HTR-8/SVneo (cell line): ENCODE measurements at places on chromosomes 3 and 15.

DNA sequence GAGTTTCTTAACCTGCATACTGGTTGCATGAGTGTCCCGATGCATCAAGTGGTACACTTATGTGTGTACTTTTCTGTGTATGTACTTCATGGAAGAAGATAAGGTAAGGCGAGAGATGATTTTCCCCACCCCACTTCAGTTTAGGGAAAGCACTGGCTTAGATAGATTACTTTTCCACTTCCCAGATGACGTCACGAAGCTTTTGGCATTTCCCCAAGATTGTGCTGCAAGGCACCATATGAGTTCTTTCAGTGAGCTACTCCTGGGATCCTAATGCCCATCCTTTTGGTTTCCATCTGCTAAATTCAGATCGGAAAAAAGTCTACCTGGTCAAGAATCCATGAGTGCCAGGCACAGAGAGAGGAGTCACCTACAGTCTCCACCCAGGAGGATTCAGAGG lies 4.5 kb downstream of the IL17RB start:
- no peak for DNase-seq

DNA sequence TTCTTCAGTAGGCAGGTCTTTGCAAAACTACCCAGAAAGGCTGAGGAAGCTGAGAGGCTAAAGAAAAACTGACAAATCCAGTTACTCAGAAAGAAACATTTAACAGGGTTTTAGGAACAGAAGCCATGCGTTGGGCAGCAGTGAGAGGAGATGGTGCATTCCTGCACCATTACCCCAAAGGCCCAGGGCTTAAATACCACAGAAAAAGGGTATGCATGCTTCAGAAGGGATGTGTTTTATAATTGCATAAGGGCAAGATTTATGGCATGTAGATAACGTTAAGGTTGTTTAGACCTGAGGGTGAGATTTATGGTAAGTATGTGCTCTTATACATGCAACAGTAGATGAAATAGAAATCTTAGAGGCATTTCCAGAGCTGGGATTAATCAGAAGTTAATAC lies 10.0 kb downstream of the C3orf52 start:
- no peak for DNase-seq

DNA sequence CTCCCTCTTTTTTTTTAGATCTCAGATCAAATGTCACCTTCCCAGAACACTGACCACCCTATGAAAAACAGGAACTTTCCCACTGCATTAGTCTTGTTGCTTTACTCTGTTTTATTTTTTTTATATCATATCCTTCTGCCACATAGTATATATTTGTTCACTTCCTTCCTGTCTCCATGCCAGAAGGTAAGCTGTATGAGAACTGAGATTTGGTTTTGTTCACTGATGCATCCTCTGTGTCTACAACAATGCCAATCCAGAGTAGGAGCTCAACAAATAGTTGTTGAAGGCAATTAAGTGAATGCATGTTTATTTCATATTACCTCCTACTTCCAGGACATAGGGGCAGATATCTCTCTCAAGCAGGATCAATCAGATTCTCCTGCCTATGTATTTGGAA lies 114.4 kb downstream of the TPRG1 start:
- DNase-seq: no peak

GRCh38 chr3:58285334-58285733 lies 20.7 kb upstream of the RPP14 start:
- no peak for DNase-seq

DNA sequence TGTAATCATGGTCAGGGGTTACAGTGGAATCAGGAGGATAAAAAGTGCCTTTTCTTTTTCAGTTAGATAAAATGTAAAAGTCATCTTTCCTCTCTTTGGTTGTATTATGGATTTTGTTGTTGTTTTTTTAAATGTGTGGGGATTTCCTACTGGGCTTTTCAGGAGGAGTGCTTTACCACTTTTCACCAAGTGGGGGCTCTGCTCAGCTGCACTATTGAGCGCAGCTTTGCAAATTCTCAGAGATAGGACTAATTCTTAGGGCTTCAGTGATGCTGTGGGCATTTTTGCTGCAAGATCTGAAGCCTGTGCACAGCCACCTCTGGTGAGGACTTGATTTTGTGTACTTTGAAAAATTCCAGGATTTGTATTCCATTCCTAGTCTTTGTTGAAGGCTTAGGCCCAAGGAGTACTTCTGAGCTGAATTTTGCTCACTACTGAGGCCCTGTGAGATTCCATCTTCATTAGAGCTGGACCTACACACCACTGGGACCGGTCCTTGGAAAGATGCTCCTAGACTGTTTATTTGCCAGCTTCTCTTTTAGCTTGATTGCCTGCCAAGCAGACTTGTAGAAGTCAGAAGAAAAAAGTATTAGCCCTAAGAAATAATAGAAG lies 7.5 kb downstream of the GNB5 start:
- peak; percentile 17 for DNase-seq

DNA sequence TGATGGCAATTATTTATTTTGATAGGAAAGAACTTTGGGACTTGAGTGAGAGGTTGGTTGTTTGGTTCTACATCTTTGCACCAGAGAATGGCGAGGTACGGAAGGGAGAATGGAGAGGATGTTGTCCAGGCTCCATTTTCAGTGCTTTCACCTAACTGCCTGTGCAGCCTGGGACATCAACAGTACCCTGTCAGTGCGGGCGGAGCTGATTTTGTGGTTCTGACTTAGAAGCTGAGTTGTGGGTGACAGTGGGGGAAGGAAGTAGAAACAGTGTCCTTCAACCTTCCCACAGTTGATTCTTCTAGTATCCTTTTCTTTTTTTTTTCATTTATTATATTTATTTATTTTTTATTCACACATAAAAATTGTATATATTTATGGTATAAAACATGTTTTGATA lies 95.3 kb downstream of the TIGIT start:
- no peak for DNase-seq

DNA sequence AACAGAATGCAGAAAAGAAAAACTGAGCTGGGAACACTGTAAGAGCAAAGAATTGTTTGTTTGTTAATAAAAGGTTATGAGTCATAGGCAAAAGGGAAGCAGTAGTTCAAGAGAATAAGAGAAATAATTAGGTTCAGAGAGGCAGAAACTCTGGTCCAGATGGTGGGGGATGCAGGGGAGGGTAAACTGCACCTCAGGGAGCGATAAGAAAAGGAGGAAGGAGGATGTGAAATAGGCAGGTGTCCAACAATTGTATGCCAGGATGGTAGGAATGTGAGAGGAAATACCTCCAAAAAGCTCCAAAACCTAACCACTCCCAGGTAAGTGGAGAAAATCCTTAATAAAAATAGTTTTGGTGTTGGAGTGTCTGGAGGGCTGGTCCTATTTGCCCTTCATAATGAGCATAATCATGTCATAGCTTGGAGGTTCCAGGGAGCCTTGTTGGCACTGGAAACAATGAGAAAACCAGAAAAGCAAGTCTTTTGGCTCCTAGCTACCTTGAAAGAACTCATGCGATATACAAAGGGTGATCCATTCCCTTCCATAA lies 405.4 kb upstream of the TBL1XR1 start:
- DNase-seq: no peak

- no peak for DNase-seq
Measured at GRCh38 chr3:89565098-89565497, 457.7 kb downstream of the EPHA3 start.

GRCh38 chr3:70818145-70818544 lies 505.7 kb upstream of the MDFIC2 start:
- no peak for DNase-seq

- DNase-seq: peak; percentile 53
Measured at GRCh38 chr15:44157679-44158078, 37.4 kb downstream of the FRMD5 start.

GRCh38 chr15:62631076-62631724 lies 411.3 kb upstream of the TPM1 start:
- no peak for DNase-seq

DNA sequence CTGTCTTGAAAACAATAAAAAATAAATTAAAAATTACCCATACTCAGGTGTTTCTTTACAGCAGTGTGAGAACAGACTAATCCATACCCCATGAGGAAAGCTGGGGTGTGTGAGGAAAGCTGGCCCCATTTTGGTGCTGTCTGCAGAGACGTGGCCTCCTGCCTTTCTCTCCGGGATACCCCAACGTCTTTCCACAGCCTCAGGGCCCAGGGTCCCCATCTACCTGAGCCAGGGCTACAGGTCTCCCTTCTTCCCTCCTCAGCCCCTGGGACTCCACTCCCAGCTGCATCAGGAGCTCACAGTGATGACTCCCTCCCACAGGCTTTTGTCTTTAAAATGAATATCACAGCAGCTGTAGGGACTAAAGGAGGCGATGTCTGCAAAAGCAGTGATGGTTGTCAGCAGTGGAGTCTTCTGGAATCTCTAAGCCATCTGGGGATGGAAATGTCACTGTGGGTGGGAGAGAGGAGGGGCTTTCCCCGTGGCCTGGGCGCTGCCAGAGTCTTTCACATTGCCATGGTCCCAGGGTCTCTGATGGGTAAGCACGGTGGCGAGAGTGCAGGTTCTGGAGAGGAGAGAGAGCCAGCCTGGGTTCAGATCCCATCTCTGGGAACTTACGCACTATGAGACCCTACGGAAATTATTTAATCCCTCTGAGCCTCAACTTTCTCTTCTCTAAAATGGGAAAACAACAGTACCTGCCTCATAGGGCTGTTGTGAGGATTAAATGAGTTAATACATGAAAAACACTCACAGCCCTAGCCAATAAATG lies 259.3 kb downstream of the PLCL2 start:
- no peak for DNase-seq

- DNase-seq: peak; percentile 62
Measured at GRCh38 chr15:96234109-96234892, 96.2 kb upstream of the NR2F2 start.

GRCh38 chr3:138946663-138947494 lies at the start of the genes FOXL2 and FOXL2NB:
FOXL2 (minus strand) TSS chr3:138947137; CDS start chr3:138946722, 415 bp downstream.
FOXL2NB (plus strand) TSS chr3:138947217; CDS start chr3:138947365, 148 bp downstream.
- DNase-seq: no peak

DNA sequence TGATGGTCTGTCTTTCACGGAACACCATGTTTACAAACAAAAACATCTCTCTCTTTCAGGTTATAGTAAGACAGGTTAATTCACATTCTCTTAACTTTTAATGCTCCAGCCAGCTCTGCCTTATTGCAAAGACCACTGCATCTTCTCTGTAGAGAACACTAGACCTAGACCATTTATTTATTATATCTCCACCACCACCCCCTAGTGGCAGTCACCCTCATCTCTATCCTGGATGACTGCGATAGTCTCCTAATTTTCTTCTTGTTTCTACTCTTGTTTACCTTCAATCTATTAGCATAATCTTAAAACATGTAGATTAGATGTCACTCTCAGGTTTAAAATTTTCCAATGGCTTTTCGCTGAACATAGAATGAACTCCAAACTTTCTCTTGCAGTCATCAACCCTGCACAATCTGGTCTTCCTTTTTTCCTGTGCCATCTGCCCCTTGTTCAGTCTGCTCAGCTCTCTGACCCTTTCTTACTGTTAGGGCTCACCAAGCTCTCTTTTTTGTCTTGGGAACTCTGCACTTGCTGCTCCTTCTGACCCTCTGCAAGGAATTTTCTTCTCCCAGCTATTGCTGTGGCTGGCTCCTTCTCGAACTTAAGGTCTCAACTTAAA lies 155.6 kb downstream of the SQOR start:
- DNase-seq: peak; percentile 27

GRCh38 chr3:9448643-9449042 lies 51.2 kb downstream of the SETD5 start:
- no peak for DNase-seq

- DNase-seq: no peak
Measured at GRCh38 chr15:70164156-70164900, 66.6 kb upstream of the TLE3 start.

DNA sequence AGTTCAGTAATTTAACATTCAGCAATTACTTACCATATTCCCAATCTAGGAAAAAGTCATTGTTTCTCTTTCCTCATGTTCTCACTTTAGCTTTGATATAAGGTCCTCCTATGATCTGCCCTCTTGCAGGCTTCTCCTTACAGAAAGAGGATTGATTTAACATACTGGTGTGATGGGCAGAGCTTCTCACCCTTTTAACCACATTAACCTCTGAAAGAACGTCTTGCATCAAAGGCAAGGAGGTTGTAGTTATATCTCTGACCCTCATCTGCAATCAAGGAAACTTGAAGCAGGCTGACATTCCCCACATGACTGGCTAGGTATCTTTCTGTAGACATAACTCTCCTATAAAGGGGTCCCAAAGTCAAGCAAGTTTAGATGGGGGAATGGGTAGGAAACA lies 39.5 kb downstream of the BTLA start:
- no peak for DNase-seq

DNA sequence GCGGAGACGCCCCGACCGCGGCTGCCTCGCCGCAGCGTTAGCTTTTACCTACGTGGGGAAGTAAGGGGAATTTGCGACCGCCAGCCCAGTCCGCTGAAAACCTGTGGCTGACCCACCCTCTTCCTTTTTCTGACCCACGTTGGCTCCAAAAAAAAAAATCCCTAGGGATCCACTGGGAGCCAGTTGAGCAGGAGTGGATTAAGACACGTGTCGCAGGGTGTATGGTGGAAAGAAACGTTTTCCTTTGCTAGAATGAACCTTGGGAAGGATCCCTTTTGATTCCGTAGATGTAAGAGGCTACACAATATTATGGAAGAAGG lies 575 bp upstream of the PCYT1A start:
- DNase-seq: peak; percentile 28

DNA sequence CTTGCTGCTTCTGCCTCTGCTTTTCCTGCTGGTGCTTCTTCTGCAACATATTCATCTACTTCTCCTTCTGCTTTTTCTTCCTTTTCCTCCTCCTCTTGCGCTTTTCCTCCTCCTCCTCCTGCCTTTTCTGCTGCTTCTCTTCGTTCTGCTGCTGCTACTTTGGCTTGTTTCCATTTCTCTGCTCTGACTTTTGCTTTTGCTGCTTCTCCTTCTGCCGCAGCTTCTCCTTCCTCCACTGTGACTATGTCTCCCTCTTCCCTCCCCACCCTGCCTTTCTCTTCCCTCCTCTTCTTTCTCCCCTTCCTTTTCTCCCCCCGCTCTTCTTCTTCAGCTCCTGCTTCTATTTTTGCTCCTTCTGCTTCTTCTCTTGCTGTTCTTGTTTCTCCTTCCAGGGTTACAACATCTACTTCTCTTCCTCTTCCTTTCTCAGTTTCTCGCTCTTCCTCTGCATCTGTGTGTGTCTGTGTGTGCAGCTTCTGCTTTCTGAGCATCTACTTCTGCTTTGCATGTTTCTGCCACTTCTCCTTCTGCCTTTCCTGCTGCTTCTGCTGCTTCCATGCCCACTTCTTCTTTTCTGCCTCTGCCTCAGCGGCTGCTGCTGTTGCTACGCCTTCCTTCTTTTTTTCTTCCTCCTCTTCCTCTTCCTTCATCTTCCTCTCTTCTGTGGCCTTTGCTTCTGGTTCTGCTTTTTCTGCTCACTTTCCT lies 51.4 kb downstream of the FAM43A start:
- no peak for DNase-seq

GRCh38 chr15:71085809-71086208 lies 29.5 kb upstream of the THSD4 start:
- DNase-seq: no peak

- DNase-seq: no peak
Measured at GRCh38 chr3:99472385-99472784, 166.0 kb upstream of the COL8A1 start.

GRCh38 chr15:79942741-79943481 lies 28.1 kb downstream of the BCL2A1 start:
- DNase-seq: no peak
